DMS79 treated with DMSO at 0.1 percent for 48 hours (cell line): ENCODE measurements at places on chromosomes 7 and 10.

GRCh38 chr7:89049043-89049442 is 253.5 kb upstream of the TEX47 start:
- no peak for DNase-seq

GRCh38 chr7:132393789-132394261 is 182.4 kb downstream of the PLXNA4 start:
- DNase-seq = peak; percentile 56

DNA sequence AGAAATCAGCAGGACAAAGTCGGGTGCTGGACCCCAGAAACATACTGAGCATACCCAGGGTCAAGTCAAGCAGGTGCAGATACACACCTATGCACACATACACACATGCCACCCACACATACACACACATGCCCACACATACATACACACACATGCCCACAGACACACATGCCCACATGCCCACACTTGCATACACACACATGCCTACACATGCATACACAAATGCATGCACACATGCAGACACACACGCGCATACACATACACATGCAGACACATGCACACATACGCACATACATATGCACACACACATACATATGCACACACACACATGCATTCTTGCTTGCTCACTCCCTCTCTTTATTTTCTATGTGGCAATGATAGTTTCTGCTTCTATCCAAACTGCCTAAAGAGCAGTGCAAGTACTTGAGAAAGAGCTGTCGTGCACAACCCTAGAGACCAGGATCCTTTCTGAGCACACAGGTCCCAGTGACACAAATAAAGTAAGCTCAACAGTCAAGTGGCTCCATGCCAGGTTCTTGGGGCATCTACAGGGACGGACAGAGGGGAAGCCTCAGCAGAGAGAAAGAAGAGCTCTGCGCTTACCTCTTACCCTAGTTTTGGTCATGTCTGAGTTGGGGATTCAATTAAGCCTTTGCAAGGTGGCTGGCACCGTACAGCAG is 83.7 kb downstream of the EBF3 start:
- no peak for DNase-seq

DNA sequence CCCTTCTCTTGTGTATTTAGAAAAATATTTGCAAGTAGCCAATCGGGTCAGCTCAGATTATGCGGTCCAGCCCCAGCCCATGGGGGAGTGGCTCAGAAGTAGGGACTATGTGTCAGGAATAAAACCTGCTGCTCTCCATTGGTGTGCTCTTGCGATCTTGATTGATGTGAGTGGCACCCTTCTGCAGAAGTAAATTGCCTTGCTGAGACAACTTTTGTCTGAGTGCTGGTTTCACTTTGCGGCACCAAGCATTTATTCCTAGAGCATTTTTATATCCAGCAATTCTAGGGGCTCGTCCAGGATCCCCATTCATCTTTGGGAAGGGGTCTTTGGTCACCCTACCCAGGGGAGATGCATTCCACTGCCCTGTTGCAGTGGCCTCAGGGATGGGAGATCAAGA is 26.1 kb upstream of the FAM221A start:
- no peak for DNase-seq

DNA sequence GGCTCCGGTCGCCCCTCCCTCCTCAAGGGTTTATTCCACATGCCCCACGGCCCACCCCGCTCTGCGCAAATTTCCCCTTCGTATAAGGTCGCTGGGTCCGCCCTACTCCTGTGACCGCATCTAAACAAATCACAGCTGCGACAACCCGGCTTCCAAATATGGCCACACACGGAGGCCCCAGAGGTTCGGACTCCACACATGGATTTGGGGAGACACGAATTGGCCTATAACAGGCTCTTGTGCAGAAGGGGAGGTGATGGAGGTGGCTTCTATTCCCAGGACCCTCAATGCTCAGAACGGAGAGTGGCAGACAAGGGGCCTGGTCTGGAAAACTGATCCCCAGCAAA is 90.1 kb downstream of the FOXL3 start:
- DNase-seq = no peak

DNA sequence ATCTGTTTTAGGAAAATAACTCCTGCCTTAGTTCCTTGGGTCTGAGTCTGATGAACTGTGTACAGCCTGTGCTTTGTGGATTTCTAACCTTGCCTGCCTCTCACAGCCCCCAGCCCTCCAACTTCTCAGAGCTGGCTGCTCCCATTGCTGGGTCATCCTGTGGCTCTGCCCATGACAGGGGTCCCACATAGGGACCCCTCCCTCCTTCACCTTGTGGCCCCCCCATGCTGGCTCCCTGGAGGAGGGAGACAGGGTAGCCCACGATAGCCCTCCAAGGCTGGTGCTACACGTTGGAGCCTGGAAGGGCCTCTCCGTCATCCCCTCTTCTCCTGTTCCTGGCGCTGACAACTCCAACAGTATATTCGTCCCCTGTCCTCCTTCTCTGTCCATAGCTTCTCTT is 2.8 kb upstream of the DENND2A start:
- DNase-seq = no peak

- peak; percentile 62 for DNase-seq
Observed at GRCh38 chr7:87876869-87877234, 559 bp downstream of the DBF4 start.

- no peak for DNase-seq
Observed at GRCh38 chr7:47386273-47386835, 195.6 kb downstream of the TNS3 start.

GRCh38 chr10:11832042-11832441 is 8.9 kb downstream of the PROSER2 start:
- no peak for DNase-seq

DNA sequence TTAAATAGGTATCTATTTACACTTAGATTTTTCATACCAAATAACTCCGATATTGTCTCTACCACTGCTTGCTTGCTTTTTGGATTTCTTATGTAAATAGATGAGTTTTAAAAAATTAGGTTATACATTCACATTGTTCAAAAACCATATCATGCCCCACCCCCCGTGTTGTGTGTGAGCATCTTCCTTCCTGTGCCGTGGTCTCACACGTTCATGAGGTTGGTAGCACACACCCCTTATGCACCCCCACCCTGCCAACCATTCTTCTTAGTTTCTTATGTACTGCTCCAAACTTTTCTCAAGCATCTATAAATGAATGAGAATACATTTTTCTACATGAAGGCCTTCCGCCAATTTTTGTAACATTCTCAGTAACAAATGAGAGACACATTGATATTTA is 115.6 kb downstream of the FANK1 start:
- no peak for DNase-seq

DNA sequence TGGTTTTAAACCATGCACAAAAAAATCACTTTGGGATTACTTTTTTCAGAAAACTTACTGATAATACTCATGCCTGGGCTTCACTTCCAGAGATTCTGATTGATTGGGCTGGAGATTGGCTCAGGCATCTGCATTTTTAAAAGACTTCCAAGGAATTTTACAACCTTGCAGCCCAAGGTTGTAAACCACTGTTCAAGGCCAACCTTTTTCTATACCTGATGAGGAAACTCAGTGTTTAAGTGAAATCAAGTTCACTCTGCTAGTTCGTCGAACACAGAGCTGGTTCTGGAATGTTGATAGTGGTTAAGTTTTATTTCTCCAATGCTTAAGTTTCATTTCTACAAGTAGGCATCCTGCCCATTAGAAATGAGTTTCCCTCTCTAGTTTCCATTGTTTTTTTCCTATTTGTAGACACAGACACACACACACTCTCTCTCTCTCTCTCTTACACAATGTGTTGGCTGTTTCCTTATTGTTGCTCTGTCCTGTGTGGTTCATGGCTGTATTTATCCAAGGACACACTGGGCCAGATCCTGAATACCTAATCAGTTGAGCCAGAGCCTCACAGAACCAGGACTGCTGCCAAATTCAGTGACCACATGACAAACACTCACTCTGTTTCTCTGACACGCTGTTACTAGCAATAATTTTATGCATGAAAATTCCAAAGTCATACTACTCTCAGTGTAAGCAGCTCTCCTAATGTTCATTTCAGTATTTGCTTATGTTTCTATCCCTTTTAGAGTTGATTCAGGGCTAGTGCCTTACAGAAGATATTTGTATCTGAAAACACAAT is 3.7 kb upstream of the IFIT1B start:
- DNase-seq = peak; percentile 13

- DNase-seq = no peak
Observed at GRCh38 chr7:34912236-34912635, 125.0 kb downstream of the DPY19L1 start.

DNA sequence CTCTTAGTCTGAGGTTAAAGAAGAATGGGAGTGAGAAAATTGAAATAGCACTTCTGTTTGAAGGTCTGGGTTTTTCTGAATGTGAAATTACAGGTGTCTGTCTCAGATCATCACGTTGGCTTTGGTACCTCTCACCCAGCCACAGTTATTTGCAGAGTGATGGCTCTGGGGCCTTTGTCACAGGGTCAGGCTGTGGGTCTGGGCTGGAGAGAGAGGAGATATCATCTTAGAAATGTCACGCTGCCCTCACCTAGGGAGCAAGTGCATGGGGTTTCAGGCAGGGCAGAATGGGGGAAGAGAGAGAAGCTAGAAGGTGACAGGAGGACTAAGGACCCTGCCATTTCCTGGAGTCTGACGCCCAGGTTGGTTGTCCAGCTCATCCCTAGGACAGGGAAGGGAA is 127.2 kb downstream of the CFAP58 start:
- DNase-seq = no peak

DNA sequence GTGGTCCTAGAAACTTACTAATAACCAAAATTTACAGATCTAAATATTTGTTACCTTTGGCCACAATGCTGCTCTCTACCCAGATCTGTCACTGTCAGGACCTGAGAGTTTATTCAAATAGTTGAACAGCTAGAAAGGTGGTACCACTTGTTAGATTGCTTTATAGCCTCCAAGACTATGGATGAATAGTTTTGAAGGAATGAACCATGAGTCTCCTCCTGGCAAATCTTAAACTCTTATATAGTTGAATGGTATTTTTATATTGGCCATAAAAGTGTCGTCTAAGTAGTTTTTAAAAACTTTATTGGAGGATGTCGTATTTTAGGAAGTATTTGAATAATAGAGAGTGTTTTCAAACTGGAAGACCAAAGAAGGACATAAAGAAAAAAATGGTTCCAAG is 178.7 kb downstream of the AHR start:
- DNase-seq = no peak

GRCh38 chr10:31319602-31320549 is 860 bp downstream of the ZEB1 start:
- DNase-seq = peak; percentile 16

- no peak for DNase-seq
Observed at GRCh38 chr7:46071601-46072000, 150.5 kb upstream of the IGFBP3 start.

DNA sequence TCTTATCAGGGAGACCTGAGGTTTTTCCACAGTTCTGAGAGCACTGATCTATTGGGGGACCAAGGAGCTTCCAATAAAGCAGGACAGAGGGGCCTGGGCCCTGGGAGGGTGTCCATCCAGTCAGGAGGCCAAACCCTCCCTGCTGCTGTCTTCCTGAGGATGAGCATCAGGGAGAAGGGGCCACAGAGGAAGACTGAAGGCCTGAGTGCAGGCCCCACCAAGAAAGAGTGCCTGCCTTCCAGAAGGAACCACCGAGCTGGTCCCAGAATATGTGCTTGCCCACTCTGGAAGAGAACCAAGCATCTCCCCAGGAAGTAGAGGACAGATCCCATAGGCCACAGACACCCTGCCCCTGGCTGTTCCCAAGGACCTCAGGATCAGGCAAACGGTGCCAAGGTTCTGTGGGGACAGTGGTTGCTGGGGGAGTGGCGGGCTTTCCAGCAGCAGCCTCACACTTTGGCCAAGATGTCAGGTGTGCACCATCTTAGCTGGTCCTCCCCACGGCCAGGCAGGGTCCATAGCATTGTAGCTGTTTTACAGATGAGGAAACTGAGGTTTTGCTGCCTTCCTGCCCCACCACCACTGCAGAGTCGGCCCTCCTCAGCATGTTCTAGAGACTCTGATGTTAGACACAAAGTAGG is 199.4 kb downstream of the GRID1 start:
- DNase-seq = no peak
